Right lobe of liver (tissue), 6 donors: ENCODE measurements at places on chromosomes 3 and 15. TPM values are rescaled to one million over a fixed set of nuclear protein-coding genes. Genes with fewer than 3 reads are reported as not detected.
A peak's percentile ranks its signal among the peaks of the same experiment; 100 is the strongest.

The PPIP5K1 gene
- 12.1 TPM for total RNA-seq

The CHRD gene
- total RNA-seq: 19.5 TPM

The KLHL6 gene
- total RNA-seq: 1.7 TPM

The TM4SF1 gene
- 60.4 TPM for total RNA-seq

DNA sequence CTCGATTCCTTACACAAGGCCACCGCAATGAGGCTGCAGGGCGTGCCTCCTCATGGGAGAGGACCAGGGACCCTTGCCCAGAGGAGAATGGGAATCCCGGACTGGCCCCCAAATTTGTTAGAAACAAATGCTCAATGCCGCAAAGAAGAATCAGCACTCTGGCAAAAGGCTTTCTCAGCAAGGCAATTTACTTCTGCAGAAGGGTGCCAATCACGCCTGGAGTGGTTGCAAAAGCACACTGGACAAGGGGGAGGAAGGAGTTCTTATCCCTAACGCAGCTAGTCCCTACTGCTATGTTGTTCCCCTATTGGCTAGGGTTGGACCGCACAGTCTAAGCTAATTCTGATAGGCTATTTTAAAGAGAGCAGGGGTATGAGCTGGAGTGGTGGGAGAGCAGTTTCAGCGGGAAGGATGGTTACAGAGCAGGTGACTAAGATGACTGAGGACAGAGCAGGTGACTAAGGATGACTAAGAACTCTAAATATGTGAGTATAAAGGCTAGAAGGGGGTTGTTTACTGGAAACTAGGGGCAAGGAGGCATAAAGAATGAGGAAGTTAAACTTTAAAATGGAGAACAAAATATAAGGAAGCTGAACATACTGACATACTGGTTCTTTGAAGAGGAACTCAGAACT, 48.5 kb downstream of the KATNBL1 start:
- no peaks in the 10 kb centered on the region for H3K36me3 ChIP-seq
- no peaks in the 10 kb centered on the region for H3K4me1 ChIP-seq
- H3K27ac ChIP-seq: no peak overlapping the region
- H3K27me3 ChIP-seq: no peaks in the 10 kb centered on the region
- no peak overlapping the region for H3K4me3 ChIP-seq
- DNase-seq: no peak

GRCh38 chr3:166405465-166405864, 568.2 kb upstream of the BCHE start:
- H3K4me1 ChIP-seq: no peaks in the 10 kb centered on the region
- no peaks in the 10 kb centered on the region for H3K36me3 ChIP-seq
- no peak for DNase-seq
- no peak overlapping the region for H3K27ac ChIP-seq
- no peak overlapping the region for H3K4me3 ChIP-seq

DNA sequence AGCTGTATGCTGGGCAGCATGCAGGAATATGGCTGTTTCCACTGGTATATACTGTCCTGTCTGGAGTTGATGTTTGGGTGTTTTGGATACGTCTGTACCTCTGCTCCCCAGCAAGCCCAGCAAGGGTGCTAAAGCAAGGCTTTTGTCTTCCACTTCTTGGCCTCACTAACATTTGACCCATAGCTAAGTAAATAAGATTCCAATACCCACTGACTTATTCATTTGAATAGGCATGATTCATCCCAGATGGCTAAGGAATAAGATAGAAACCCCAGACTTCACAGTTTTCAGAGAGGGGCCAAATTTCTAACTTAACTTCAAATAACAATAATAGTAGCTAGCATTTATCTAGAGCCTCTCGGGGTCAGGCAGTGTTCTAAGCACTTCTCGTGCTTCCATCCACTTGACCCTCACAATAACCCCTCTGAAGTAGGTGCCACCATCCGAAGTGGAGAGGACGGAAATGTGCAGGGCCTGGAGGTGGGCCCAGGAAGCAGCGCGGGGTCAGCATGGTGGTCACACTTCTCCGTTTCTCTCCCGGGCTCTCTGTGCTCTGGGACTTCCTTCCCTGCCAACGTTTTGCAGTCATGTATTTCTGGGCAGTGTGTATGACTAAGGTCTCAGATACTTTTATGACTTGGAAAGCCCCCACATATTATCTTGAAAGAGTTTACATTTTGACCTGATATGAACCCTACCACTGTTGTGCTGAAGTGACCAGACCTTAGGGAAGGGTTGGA, 39.3 kb downstream of the LRRK1 start:
- H3K27me3 ChIP-seq: no peaks in the 10 kb centered on the region
- no peak overlapping the region for H3K4me3 ChIP-seq
- H3K36me3 ChIP-seq: no peaks in the 10 kb centered on the region
- no peak overlapping the region for H3K27ac ChIP-seq
- no peak for DNase-seq
- H3K4me1 ChIP-seq: no peaks in the 10 kb centered on the region

DNA sequence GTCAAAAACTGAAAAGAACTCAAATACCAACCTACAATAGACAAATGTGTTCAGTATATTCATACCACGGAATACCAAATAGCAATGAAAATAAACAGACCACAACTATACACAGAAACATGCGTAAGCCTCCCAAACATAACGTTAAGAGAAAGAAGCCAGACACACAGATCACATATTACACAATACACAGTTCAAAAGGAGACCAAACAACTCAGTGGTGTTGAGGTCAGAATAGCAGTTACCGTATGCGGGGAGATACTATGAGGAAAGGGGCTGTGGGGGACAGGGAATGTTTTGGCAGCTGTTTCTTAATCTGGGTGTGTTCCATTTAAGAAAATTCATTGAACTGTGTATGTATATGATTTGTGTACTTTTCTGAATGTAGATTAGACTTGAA, 6.6 kb downstream of the OSBPL10 start:
- no peak overlapping the region for H3K4me3 ChIP-seq
- no peaks in the 10 kb centered on the region for H3K36me3 ChIP-seq
- DNase-seq: no peak
- H3K27ac ChIP-seq: no peak overlapping the region

DNA sequence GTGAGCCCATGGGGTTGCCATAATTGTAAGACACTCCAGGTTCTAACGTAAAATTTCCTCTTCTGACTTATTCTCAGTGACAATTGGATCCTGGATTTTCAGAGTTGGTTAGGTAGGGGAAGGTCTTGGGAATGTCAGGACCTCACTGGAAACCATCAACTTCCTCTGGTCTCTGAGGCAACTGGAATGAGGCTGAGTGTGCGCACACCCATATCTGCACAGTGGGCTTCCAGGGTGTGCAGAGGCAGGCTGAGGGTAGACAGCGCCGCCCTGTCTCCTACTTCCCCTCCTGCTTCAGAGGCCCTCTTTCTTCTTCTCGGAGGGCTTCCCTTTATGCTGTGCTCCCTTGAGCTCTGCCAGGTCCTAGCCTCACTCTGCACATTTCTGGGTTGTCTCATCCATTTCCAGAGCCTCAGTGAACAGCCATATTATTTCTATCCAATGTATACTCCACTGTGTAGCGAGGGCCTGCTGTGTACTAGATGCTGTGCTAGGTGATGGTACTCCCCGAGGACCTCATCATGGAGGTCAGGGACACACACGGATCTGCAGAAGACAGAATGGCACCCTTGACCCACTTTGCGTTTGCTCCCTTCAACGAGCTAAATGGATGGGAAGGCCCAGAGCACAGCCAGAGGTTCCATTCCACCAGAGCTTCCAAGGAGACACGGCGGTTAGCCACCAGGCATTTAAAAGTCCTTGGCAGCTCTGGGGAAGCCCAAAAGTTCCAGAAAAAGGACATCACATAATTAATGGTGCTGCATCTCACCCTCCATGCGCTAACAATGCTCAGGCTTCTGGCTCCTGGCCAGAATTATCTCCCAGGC, 18.3 kb downstream of the ACAA1 start:
- H3K4me3 ChIP-seq: no peak overlapping the region
- peaks cover 34% of the 10 kb centered on the region for H3K4me1 ChIP-seq
- no peaks in the 10 kb centered on the region for H3K36me3 ChIP-seq
- DNase-seq: peak; percentile 24
- H3K27ac ChIP-seq: no peak overlapping the region

DNA sequence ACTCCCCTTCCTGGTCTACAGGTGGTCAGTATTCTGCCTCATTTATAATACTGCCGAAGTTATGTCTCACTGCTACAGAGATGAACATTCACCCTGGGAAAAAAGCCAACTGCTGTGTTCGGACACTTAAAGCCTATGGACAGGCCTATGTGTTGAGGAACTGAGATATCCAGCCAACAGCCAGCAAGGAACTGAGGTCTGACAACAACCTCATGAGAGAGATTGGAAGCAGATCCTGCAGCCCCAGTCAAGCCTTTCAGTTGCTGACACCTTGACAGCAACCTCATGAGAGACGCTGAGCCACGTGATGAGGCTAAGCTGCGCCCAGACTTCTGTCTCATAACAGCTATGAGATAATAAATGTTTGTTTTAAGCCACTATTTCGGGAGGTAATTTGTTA, 18.2 kb upstream of the FHIT start:
- no peak overlapping the region for H3K4me3 ChIP-seq
- H3K36me3 ChIP-seq: no peaks in the 10 kb centered on the region
- no peaks in the 10 kb centered on the region for H3K4me1 ChIP-seq
- no peak for DNase-seq
- no peaks in the 10 kb centered on the region for H3K27me3 ChIP-seq
- H3K27ac ChIP-seq: no peak overlapping the region
